Central memory CD4-positive, alpha-beta T cell (primary cell): ENCODE measurements at places on chromosomes 13 and 19.

- no peak for DNase-seq
These were observed 35.0 kb downstream of the FLT1 start for GRCh38 chr13:28459911-28460310.

- DNase-seq = peak; percentile 63
These were observed 20.3 kb upstream of the AKT2 start for GRCh38 chr19:40305403-40305802.

GRCh38 chr13:24381541-24382265 lies 72.3 kb downstream of the C1QTNF9 start:
- no peak for DNase-seq

GRCh38 chr19:49073514-49074378 lies 1.2 kb upstream of the KCNA7 start:
- no peak for DNase-seq

GRCh38 chr19:46552891-46553290 lies 48.2 kb upstream of the CALM3 start:
- DNase-seq = no peak

- DNase-seq = no peak
These were observed 31.5 kb upstream of the PABPC3 start for GRCh38 chr13:25064396-25064795.

DNA sequence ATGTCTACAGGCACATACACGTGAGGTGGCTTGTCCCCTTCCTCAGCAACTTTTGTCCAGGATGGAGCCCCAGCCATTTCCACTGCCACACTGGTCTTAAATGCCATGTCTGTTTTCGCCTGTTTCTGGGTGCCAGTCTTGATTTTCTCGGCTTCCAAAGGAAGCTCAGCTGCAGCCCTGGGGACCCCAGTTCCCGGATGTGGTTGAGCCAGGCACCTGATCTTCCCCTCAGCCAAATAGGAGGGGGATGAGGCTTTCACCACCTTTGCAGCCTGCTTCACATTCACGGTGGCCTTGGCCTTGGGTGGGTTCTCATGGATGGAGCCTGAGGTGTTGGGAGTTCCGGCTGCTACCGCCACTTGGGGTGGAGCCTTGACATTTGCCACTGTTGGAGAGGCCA lies 8.7 kb downstream of the IQCN start:
- DNase-seq = no peak
